Adrenal gland (tissue), 19 donors: ENCODE measurements at places on chromosomes 3 and 15. TPM values are rescaled to one million over a fixed set of nuclear protein-coding genes. Genes with fewer than 3 reads are reported as not detected.

Gene TMEM40
- total RNA-seq: not detected

Gene PTH1R
- total RNA-seq: 42.3 TPM

Gene CCDC13
- not detected for total RNA-seq

Gene PLXNB1
- 5.9 TPM for total RNA-seq

Gene NUP210
- total RNA-seq: 8.5 TPM

Gene DPPA2
- not detected for total RNA-seq
